Stimulated activated CD8-positive, alpha-beta memory T cell treated with anti-CD3 and anti-CD28 coated beads, Interleukin-12 subunit alpha, Interleukin-12 subunit beta, amount 100 ng/mL, for 1 hour (primary cell): ENCODE measurements at places on chromosomes 3 and 15.

GRCh38 chr3:139173372-139174108 is 128.8 kb upstream of the PRR23C start:
- no peak for DNase-seq

GRCh38 chr3:8984526-8984925 is 21.3 kb upstream of the RAD18 start:
- DNase-seq: no peak

DNA sequence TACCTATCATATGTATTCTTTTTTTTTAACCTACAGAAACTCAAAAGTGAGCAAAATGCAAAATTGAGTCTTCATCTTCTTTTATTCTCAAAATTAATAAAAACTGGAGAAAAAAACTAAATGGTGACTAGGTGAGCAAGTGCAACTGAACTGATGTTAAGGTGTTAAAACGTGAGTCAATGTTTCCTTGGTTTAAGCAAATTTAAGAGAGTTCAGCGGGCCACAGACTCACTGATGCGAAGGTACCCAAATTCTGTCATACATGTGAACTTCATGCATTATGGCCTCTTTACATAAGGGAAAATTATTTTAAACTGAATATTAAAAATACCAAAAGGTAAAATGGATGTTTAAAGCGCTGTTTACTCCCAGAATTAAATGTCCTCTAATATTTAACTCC is 206.6 kb downstream of the FOXP1 start:
- DNase-seq: no peak

DNA sequence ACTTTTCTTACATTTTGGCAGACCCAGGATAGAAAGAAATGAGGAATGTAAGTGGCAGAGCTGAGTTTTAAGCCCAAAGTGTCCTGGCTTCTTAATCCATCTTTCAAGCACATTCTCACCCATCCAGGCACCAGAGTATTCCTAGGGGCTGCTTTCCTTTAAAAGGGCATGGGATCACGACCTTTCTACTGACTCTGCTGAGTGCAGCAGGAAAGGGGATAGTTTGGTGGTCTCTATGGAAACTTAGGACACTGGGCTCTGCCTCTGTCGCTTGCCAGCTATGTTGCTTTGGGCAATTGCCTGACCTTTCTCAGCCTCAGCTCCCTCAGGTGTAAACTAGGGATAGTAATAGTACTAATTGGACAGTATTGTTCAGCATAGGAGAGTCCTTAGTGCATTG is 458.4 kb downstream of the PDCD6IP start:
- DNase-seq: no peak
